ENCODE measurements at places on chromosomes 3 and 15.

- DNase-seq: no peak
These were observed 13.3 kb upstream of the RBP1 start for GRCh38 chr3:139552632-139553365.

DNA sequence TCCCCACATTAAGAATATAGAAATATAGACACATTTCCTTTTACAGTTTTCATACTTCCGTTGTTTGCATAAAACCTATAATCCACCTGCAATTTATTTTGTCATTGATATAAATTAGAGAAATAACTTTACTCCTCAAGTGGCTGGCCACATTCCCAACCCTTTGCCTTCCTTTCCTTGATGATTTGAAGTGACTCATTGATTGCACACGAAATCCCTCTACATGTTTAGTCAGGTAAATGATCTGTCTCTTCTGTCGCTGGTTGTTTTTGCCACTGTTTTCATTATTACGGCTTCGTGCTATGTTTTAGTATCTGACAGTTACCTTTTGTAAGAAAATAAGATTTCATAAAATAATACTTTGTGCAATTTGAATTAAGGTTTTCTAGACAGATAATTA lies 272.2 kb upstream of the NR2E3 start:
- no peak for DNase-seq

GRCh38 chr3:11134794-11135193 lies 19.5 kb upstream of the HRH1 start:
- no peak for DNase-seq

GRCh38 chr3:169929830-169930519 lies 18.6 kb downstream of the SAMD7 start:
- DNase-seq: no peak

DNA sequence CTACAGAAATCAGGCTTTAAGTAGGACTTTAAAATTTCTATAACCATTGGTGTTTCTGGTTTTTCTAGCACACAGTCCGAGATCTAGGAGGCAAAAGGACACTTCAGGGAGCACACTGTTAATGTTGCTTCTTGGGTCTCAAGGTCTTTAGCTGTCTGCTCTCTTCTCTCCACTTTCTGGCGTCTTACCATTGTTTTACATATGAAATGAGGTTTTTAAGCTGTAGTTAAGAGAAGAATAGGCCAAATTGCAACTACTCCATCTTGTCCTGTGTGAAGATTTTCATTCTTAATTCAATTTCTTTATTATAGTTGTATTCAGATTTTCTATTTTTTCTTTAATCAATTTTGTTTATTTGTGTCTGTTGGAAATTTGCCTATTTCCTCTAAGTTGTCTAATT lies 151.4 kb downstream of the WNT7A start:
- no peak for DNase-seq

- DNase-seq: no peak
These were observed 45.1 kb upstream of the LPP start for GRCh38 chr3:188108703-188109412.

All from stimulated activated CD8-positive, alpha-beta memory T cell treated with anti-CD3 and anti-CD28 coated beads, Interleukin-7, amount 100 ng/mL, for 1 hour (primary cell).